Calu3 (cell line): ENCODE measurements at places on chromosomes 7 and 10.
A peak's percentile ranks its signal among the peaks of the same experiment; 100 is the strongest.

- no peaks in the 10 kb centered on the region for H3K27me3 ChIP-seq
- DNase-seq = no peak
- peaks cover 6% of the 10 kb centered on the region for H3K36me3 ChIP-seq
Measured at GRCh38 chr7:127901895-127902703, 129.1 kb downstream of the LRRC4 start.

DNA sequence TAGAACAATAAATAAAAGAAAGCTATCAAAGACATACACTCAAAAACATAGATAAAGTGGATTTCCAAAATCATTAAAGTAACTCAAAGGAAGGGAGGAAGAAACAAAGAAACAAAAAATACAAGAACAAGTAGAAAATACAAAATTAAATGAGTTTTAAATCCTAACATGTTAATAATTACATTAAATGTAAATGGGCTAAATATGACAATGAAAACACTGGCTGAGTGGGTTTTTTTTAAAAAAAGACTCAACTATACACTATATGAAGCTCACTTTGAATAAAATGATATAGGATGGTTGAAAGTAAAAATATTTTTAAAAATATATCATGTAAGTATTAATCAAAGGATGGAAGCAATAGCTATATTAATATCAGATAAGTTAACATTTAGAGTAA is 371.4 kb downstream of the PTPRN2 start:
- H3K27me3 ChIP-seq = no peaks in the 10 kb centered on the region
- H3K4me1 ChIP-seq = no peaks in the 10 kb centered on the region
- H3K36me3 ChIP-seq = no peaks in the 10 kb centered on the region
- H3K27ac ChIP-seq = no peak overlapping the region
- no peak overlapping the region for H3K4me3 ChIP-seq

GRCh38 chr7:28937619-28938018 is 20.5 kb downstream of the TRIL start:
- no peak for DNase-seq
- no peak overlapping the region for H3K4me3 ChIP-seq
- no peak overlapping the region for H3K27ac ChIP-seq
- no peaks in the 10 kb centered on the region for H3K36me3 ChIP-seq
- H3K27me3 ChIP-seq = no peaks in the 10 kb centered on the region

DNA sequence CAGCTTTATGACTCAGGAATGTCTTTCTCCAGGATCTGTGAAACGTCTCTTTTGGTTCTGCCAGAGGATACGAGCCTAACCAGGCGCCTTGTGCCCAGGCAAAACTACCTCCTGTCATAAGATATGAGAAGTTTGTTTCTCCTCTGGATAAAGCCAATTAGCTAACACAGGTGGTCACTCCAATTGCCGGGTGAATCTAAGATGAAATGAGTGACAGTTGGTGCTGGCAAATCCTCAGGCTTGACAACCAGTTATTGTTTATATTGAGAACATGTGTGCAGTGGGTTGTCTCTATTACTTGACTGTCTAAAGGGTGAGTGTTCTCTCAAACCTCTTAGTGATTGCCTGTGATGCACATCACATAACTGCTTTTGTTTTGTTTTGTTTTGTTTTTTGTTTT is 449.1 kb downstream of the XPNPEP1 start:
- DNase-seq = no peak
- no peaks in the 10 kb centered on the region for H3K4me1 ChIP-seq
- H3K36me3 ChIP-seq = no peaks in the 10 kb centered on the region

GRCh38 chr7:154912871-154913637 is 89.9 kb downstream of the PAXIP1 start:
- no peak overlapping the region for H3K27ac ChIP-seq
- no peak overlapping the region for H3K4me3 ChIP-seq
- no peaks in the 10 kb centered on the region for H3K36me3 ChIP-seq
- no peak for DNase-seq
- no peaks in the 10 kb centered on the region for H3K4me1 ChIP-seq
- peaks cover 73% of the 10 kb centered on the region for H3K27me3 ChIP-seq

GRCh38 chr7:28607855-28608193 is 195.5 kb downstream of the CREB5 start:
- peaks cover 19% of the 10 kb centered on the region for H3K36me3 ChIP-seq
- H3K4me3 ChIP-seq = peak overlapping the region; percentile 19
- H3K27me3 ChIP-seq = no peaks in the 10 kb centered on the region
- peaks cover 66% of the 10 kb centered on the region for H3K4me1 ChIP-seq

DNA sequence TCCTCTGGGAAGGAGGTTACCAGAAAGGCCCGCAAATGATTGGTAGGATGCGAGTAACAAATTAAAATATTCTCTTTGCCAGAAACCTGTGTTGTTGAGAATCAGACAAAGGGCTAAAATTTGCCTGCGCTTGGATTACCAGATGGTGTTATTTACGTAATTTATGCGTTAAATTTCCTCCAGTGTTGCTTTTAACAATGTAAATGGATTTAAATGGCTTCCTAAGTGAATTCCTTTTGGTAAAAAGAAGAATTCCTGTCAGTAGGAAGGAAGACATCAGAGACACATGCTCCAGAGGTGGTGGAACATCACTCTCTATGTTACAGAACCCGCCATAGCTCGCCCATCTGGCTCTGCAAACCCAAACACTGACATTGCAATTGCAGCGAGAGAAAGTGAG is 520.6 kb downstream of the GALNT17 start:
- H3K4me1 ChIP-seq = no peaks in the 10 kb centered on the region
- no peak overlapping the region for H3K27ac ChIP-seq
- no peak for DNase-seq
- H3K27me3 ChIP-seq = no peaks in the 10 kb centered on the region
- H3K4me3 ChIP-seq = no peak overlapping the region
